Chondrocyte (in vitro differentiated cells): ENCODE measurements at places on chromosomes 3 and 15. TPM values are rescaled to one million over a fixed set of nuclear protein-coding genes. Genes with fewer than 3 reads are reported as not detected.

DNA sequence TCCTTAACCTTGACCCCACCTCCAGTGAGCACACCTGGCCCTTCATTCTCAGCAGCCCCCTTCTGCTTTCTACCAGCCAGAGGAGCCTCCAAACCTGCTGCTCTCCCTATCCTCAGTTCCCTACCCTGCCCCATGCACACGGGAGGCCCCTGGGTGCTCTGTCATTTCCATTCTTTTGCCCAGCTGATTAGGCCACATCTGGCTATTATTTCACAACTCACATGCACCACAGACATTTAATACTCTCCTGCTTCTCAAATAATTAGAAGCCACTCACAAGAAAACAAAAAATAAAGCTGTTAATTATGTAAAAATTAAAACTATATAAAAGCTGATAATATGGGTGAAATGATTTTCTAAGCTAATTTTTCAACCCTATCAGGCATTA lies 50.7 kb downstream of the MYLK start:
- no peaks in the 10 kb centered on the region for H3K27me3 ChIP-seq
- no peak for DNase-seq
- peaks cover 19% of the 10 kb centered on the region for H3K36me3 ChIP-seq
- peaks cover 15% of the 10 kb centered on the region for H3K4me1 ChIP-seq
- no peak overlapping the region for H3K27ac ChIP-seq

DNA sequence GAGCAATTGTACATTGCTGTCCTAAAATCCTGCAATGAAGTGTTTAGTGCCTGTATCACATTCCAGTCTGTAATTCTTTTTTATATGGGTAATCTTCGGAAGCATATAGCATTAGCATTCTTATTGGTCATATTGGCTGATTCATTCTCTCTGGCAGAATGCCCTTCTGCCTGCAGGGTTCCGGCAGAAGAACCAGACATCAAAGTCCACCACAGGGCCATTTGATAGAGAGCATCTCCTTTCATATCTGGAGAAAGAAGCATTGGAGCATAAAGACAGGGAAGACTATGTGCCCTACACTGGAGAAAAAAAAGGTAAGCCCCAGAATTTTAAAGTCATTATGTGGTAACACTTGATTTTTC lies 39.6 kb downstream of the TMOD3 start:
- H3K27ac ChIP-seq: peak overlapping the region; percentile 77
- DNase-seq: no peak
- no peaks in the 10 kb centered on the region for H3K27me3 ChIP-seq

GRCh38 chr15:70436428-70436827 lies 326.9 kb downstream of the UACA start:
- no peaks in the 10 kb centered on the region for H3K4me1 ChIP-seq
- no peak overlapping the region for H3K4me3 ChIP-seq
- H3K27ac ChIP-seq: no peak overlapping the region
- no peaks in the 10 kb centered on the region for H3K36me3 ChIP-seq
- peaks cover 58% of the 10 kb centered on the region for H3K27me3 ChIP-seq

DNA sequence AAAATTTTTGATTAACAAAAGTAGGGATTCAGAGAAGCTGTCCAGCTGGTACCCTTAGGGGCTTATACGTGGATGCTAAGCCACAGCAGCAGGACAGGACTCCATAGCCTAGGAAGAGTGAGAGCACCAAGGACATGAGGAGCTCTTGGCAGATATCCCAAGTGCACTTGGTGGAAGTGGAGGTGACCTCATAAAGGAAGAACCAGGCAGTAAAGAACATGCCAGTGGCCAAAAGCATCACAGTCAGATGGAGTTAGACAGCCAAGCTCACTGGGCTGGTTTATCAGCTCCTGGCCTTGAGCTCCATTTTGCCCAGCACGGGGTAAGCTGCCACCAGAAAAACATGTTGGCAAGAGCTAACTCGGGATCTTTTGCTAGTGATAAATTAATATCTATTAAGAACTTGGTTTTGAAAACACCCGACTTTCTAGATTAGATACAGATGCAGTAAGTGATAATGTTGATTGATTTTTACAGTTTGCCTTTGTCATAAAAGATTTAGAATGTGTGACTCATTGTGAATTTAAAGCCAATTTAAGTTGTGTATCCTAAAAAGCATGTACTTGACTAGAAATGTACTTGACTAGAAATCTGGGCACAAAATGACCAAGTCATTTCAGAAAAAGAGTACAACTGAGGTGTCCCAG lies 108.0 kb downstream of the CMSS1 start:
- no peaks in the 10 kb centered on the region for H3K27me3 ChIP-seq
- no peaks in the 10 kb centered on the region for H3K36me3 ChIP-seq
- no peak overlapping the region for H3K4me3 ChIP-seq
- H3K4me1 ChIP-seq: peaks cover 49% of the 10 kb centered on the region

DNA sequence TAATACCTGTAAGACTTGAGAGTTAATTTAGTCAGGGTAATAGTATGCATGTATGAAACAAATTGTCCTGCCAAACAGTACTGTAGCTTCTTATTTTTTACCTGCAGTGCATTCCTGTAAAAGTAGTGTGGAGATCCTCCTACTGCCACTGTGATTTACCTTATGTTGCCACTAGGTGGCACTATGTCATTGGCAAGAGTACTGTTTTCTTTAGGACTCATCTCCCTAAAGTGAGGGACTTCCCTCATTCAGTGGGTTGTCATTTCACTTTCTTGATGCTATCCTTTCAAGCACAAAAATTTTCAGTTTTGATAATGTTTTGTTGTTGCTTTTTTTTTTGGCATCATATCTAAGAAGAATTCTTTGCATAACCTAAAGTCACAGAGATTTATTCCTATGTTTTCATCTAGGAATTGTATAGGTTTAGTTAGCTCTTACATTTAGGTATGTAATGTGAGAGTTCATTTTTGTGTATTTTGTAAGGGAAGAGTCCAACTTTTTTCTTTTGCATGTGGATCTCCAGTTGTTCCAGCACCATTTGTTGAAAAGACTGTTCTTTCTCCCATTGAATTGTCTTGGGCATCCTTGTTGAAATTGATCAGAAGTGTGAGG lies 105.7 kb downstream of the AKAP13 start:
- no peak overlapping the region for H3K4me3 ChIP-seq
- no peaks in the 10 kb centered on the region for H3K27me3 ChIP-seq
- H3K4me1 ChIP-seq: peaks cover 38% of the 10 kb centered on the region
- no peaks in the 10 kb centered on the region for H3K36me3 ChIP-seq

The TRIM69 gene
- 9.7 to 16.6 TPM (median 12.9 TPM) in 3 replicates for total RNA-seq

GRCh38 chr15:90903733-90904536 lies 833 bp downstream of the MAN2A2 start:
- peaks cover 23% of the 10 kb centered on the region for H3K36me3 ChIP-seq
- H3K27me3 ChIP-seq: no peaks in the 10 kb centered on the region
- H3K4me1 ChIP-seq: peaks cover 20% of the 10 kb centered on the region
- DNase-seq: no peak
- H3K27ac ChIP-seq: no peak overlapping the region

The CPLX3 gene
- total RNA-seq: not detected in 3 replicates

The CHRNB4 gene
- total RNA-seq: 0.10 to 0.13 TPM in 2 of 3 replicates, not detected in the other
